ENCODE measurements at places on chromosomes 1 and 21.

GRCh38 chr1:56331207-56331891 lies 248.0 kb downstream of the PLPP3 start:
- no peak for DNase-seq

DNA sequence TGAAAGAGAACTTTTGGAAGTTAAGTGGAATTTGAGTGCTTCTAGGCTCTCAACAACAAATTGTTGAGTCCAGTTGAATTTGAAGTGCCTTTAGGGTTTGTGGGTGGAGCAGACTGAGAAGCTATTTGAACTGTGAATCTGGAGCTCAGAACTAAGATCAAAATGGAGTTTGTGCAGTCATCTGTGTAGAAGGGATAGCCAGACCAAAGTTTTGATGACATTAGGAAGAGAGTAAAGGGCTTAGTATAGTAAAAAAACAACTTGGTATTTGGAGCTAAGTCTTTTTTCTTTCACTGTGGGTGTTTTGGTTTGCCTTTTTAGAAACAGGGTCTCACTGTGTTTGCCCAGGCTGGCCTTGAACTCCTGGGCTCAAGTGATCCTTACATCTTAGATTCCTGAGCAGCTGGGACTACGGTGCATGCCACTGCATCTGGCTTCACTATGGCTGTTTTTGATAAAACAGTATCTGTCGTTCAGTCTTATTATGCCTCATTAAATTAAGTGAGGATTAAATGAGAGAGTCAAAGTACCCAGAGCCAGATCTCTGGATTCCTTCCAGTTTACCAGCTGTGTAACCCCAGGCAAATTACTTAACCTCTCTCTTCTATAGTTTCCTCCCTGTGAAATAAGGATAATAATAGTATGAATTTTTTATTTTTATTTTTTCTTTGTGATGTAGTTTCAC lies 20.0 kb downstream of the HDAC1 start:
- no peak for DNase-seq

- no peak for DNase-seq
These were observed 48.6 kb downstream of the PCNX2 start for GRCh38 chr1:233246965-233247364.

- no peak for DNase-seq
These were observed 356.2 kb downstream of the KCTD3 start for GRCh38 chr1:215923129-215923824.

DNA sequence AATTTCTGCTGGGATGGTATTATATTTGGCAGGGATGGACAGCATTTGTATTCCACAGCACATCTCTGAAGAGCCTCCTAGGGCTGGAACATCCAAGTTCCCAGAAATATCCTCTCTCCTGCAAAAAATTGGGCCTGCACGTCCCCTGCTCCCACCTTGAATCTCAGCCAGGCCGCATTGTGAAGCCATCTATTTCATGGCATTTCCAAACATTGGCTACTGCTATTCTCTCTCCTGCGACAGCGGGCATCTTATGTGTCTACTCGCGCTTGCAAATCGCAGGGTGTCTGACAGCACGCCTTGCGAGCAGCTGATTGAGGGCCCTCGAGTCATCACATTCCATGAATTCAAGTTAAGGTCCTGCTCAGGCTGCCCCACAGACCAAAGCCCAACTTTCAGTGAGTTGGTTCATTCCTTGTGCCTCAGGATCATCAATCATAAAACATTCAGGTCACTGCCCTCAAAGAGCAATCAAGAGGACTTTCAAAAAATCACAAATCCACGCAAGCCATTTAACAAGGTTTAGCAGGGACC lies 15.8 kb downstream of the RGS8 start:
- DNase-seq: no peak

All from effector CD8-positive, alpha-beta T cell (primary cell).